ENCODE measurements at places on chromosomes 2 and 18. TPM values are rescaled to one million over a fixed set of nuclear protein-coding genes. Genes with fewer than 3 reads are reported as not detected.

The REG1B gene
- not detected for total RNA-seq

The SAP130 gene
- 11.1 TPM for total RNA-seq

GRCh38 chr2:218881744-218882460 lies 1.2 kb downstream of the WNT10A start:
- no peak for DNase-seq

GRCh38 chr2:239000089-239000488 lies 152.2 kb downstream of the TWIST2 start:
- no peak for DNase-seq

GRCh38 chr18:9876212-9876866 lies 9.4 kb upstream of the TXNDC2 start:
- no peak for DNase-seq

- DNase-seq: no peak
Measured at GRCh38 chr2:12934146-12934756, 217.5 kb downstream of the TRIB2 start.

DNA sequence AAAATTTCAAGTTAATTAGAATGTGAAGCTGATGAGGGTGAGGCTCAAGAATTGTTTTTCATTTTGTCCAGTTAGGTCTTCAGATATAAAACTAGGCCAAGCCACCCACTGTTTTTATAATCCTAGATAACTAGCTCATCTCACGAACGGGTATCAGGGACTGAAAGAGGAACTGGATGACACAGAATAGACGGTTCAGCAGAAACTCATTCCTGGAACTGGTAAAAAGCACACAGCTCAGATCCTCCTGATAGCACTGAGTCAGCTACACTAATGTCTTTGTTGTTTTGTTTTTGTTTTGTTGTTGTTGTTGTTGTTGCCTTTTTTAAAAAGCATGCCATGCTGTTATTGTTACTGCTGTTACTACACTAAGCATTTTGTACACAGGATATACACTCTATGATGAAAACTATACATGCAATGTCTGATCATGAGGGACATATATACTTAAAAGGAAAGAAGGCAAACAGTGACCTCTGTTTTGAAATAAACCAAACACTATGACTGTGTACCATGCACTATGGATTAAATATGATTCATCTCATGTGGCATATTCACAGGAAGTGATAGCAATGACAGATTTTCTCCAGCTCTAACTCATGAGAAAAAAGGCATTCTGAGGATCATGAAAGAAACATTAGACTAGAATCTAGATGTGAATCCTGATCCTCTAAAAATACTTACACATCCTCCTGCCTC lies 437.6 kb downstream of the NCKAP5 start:
- peak; percentile 80 for DNase-seq
